AG04449 (cell line): ENCODE measurements at places on chromosomes 12 and 14.

DNA sequence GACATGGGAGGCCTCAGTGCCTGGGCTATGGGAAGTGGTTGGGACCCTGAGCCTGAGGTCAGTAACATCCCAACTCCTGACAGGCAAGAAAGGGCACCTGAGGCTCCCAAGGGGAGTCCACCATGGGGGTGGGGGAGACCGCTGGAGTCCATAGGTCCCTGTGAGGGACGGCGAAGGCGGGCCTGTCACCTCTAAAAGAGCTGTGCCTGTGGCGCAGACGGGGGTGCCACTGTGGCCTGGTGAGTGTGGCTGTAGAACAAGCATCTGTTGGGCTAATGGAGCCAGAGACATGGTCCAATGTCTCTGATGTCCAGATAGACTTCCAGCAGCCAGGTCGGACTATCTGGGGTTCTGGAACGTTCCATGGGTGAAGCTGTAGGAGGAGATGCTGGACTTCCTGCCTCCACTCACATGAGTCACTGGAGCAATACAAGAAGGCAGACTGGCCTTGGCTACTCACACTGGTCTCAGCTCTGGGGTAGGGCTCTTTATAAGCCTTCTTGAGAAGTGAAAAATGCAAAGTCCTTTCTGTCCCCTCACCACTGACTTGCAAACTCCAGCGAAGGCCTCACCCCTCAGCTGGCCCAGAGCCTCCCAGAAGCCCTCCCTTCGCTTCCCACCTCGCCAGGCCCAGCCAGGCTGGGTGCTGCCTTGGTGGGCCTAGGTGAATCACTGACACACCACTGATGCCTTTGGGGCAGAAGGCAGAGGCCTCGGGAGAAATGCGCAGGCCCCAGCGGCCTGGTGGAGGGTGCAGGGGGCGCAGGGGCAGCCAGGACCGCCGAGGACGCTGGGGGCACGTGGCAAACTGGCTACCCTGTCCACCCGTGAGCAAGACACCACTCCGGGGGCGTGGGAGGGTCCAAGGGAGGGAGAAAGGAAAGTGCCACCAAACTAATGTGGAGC, 1.1 kb upstream of the TRAF3 start:
- peak; percentile 40 for DNase-seq

DNA sequence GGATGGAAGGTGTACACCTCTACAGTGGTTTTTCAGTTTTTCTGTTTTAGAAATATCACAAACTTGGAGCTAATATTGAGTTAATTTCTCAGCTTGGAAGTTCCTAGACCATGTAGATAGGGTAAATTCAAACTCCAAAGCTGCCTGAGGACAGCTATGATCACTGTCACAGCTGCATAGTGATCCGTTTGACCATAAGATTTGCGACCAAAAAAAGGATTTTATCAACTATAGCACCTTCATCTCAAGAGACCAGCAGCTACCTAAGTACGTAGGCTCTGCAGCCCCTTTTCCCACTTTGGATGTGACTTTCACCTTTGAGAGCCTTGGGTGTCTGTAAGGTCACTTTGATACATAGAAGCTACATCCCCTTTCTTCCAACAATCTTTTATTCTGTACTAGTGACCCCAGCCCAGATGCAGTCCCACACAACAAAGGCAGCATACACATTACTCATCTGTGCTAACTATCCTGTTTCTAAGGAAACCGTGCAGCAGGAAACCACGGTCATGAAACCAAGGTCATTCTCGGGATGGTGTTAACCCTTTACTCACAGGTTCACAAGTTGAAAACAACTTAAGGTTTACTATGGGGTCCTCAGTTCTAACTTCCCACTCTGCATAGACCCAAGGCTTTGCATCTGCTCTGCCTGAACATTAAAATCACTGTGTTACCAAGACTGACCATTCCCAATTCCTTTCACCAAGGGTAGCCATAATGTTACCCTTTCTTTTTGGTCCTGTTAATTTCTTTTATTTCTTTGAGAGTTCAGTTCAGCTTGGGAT, 75.4 kb downstream of the IFT81 start:
- no peak for DNase-seq

GRCh38 chr14:24418492-24418873, 11.0 kb downstream of the CBLN3 start:
- DNase-seq, result no peak

- DNase-seq, result no peak
Measured at GRCh38 chr14:104858811-104859426, 6.1 kb upstream of the CEP170B start.

DNA sequence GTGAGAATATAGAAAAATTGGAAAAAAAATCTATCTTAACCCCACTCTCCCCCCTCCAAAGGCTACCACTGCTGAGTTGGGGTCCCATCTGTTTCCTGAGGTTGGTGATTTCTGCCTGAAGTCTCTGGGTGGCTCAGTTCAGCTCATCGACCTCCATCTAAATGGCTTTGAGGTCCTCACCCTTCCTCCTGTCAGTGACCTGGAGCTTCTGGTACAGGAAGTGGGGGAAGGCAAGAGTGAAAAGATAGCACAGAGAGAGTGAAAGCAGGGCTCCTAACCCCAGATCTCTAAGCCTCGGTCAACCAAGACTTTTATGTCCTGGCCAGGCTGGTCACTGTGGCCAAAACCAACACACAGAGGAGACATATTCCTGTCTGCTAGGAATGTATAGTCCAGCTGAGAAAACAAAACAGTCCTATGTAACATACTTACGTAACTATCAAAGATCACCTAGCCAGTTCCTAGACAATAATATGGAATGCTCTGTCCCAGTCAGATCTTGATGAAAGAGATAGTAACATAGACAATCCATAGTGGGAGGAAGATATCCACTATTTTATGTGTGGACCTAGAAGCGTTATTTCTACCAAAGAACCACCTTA, 12.3 kb upstream of the KRT73 start:
- no peak for DNase-seq

DNA sequence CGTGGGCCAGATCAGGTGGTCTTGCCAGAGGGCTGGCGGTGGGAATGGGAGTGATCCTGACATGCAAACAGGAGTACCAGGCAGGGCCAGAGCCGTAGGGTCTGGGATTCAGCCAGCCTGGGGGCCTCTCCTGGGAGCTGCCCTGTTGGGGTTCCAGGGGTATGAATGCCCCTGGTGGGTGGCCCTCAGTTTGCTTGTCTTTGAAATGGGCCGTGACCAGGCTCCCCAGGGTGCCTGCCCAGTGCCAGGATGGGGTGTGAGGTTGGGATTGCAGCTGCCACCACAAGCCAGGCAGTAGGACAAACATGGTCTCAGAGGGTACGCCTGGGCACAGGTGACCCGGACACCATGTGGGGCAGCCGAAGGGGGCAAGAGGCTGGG, 168.8 kb downstream of the KIF26A start:
- DNase-seq, result no peak

DNA sequence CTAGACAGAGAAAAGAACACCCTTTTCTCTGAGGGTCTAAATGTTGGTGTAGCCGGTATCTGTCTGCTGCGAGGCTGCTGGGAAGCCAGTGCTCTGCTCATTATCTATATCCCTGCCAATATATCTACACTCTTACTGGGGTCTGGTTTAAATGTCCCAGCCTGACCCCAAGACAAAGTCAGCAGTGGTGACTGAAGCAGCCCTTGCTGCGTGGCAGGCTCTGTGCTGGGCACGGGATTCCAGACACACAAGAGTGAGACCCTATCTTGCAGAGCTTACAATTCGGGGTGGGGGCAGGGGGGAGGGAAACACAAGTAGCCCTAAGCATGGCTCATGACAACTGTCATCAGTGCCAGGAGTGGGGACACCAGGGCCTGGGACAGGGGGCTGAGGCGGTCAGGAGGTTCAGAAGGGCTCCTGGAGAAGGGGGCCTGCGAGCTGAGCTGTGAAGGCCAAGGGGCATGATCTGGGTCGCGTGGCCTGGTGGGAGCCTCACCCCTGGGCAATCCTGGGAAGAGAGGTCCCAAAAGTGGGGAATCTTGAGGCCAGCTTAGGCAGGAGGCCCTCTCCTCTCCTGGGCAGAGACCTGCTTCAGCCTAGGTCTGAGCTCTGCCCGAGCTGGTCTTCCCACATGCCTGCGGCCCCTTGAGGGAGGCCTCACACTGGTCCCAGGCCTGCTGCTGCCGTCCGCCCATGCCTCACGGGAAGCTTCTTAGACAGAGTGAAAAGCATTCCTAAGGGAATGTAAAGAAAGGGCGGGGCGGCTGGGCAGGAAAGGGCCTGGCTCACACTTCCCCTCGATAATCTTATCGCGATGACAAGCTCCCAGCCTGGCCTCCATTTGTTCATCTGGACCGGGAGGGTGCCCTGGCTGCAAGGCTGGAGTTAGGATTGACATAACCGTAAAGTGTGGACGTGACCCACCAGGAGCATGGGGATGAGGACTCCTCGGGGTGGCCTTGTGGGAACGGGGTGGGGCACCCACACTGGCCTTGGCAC, 7.3 kb upstream of the RCOR1 start:
- DNase-seq, result no peak

DNA sequence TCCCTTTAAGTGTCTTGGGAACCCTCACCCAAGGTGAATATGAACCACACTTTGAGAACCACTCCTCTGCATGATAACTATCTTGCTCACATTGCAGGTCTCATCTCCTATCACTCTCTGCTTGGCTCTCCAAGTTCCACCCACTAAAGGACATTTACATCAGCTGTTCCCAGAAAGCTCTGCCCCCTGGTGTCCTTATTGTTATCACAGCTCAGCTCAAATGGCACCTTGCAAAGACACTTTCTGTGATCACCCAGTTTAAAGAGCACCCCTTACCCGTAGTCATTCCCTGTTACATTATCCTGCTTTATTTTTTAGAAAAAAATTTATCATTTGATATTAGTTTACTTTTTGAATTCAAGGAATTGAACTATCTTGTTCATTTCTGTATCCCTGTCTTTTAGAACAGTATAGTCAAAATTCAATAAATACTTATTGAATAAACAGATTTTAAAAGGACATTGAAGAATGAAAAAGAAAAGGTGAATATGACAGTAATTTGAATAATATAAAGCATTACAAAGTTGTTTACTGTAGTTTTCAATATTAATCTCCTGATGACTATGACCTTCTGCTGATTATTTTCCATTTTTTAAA, 20.5 kb upstream of the GUCY2C start:
- DNase-seq, result no peak

DNA sequence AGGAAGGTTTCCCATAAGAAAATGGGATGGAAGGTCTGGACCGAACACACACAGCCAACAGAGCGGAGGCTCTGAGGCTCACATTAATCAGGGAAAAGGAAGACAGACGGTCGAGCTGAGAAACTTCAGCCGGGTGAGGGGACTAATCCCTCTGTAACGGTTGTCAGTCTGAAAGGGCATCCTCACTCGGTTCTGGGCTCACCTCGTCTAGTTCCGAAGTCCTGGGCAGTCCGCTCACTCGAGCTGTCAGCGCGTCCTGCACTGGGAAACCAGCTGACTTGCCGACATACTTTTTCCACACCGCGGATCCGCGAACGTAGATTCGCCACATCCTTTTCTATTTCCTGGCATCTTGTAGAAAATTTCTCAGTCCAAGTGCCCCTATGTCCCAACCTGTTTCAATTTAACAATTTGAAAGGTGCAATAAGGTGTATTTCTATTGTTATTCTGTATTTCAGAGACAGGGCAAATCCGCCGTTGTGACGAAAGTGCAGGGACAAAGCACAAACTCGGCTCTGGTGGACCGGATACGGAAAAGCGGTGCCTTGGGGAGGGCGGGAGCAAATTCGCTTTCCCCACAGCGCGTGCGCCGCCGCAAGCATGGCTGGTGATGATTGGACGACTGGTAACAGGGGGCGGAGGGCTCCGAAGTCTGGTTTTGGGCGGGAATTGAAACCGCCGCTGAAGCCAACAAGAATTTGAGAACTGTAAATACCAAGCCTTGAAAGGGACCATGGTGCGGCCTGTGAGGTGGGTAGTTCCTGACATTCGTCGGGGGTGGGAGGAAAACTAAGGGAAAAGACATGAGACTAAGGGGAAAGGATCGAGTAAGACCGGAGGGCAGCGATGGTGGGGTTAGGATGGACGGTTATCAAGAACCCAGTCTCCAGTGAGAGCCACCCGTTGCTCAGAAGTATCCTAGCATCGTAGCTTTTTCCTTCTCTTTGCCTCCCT, at the start of gene RAD51AP1:
Gene RAD51AP1 (plus strand): TSS at position 684 of the 954 bp plus-strand sequence. CDS start 50 bp downstream, at position 734.
- DNase-seq, result peak; percentile 87

- DNase-seq, result no peak
Measured at GRCh38 chr12:4443616-4444015, 2.0 kb downstream of the FGF6 start.

GRCh38 chr14:37865719-37866549, 270.5 kb downstream of the TTC6 start:
- no peak for DNase-seq

DNA sequence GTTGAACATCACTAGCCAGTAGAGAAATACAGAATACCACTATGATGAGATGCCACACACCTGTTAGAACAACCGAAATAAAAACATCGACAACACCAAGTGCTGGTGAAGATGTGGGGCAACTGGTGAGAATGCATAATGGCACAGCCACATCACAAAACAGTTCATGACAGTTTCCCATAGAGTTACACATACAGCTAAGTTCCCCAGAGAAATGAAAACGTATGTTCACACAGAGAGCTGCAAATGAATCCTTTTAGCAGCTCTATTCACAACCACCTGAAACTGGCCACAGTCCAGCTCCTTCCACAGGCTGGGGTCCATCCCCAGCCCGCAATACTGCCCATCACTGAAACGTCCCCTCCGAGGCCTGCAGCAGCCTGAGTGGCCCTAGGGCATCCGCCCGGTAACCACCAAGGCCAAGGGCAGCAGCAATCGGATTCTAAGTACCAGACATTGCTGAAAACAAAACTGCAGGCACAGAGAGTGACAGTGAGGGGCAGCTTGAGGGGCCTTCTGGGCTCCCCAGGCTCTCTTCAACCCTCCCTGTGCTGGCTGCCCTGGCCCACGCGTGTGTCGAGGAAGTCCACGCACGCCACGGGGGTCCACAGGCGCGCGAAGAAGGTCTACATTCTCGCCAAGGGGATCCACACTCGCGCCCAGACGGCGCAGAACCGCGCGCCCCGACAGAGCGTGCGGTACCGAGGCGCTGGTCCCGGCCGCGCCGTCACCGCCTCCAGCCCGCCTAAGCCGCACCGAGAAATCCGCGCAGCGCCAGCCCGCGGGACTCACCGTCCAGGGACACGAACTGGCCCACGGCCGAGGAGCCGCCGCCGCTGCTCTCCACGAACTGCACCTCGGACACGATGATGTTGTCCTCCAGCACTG, 903 bp downstream of the BRF1 start:
- no peak for DNase-seq

- DNase-seq, result no peak
Measured at GRCh38 chr14:106024983-106025604, 498.7 kb downstream of the TMEM121 start.

DNA sequence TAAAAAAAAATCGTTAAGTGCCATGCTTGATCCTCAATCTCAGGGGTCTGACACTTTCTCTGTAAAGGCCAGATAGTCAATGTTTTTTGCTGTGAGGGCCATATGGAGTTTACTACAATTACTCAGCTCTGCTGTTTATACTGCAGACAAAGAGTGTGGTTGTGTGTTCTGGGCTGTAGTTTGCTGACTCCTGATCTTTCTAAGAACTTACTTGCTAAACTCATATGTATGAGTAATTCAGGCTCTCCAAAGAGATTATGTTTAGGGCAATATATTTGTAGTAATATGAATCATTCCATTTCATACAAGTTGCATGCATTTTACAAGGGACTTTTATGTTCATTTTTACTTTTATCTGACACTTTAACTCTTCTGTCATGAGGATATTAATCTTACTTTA, 188.2 kb downstream of the TMTC2 start:
- DNase-seq, result no peak

GRCh38 chr14:39395555-39396254, 36.5 kb downstream of the FBXO33 start:
- DNase-seq, result no peak
